ENCODE measurements at places on chromosomes 1 and 21.
A peak's percentile ranks its signal among the peaks of the same experiment; 100 is the strongest.

DNA sequence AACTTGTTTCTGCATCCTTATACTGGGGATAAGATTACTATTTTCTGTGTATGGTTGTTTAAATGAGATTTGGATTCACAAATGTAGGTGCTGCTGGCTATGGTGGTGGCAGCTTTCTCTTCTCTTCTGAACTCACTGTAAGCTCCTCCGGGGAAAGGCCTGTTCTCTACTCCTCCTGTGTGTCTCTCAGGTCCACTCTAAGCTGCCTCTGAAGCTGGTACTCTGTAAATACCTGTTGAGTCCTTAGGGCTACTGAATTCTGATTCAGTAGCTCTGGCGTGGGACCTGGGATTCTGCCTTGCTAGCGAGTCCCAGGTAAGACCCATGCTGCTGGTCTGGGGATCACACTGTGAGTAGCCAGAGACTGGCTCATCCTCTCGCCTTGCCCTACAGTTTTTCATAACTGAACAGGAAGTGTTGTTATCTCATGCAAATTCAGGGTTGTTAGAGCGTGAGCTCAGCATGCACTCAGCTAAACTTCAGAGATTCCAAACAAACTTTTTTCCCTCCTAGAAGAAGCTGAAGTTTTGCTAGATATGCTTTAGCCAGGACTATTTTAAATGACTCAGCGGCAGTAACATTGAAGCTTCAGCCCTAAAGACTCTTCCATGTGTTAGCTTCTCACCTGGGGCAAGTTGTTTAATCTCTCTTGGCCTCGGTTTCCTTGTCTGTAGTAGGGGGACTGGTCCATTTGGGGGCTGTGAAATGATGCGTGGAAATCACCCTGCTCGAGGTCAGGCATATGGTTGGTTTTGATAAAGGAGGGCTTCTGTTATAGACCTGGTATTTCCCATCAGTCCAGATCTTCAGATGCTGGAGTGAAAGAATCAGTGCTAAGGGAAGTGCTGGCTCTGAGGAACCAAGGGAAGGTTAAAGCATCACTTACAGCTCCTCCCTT is 271.5 kb upstream of the TMEM51 start:
- peak; percentile 39 for DNase-seq

DNA sequence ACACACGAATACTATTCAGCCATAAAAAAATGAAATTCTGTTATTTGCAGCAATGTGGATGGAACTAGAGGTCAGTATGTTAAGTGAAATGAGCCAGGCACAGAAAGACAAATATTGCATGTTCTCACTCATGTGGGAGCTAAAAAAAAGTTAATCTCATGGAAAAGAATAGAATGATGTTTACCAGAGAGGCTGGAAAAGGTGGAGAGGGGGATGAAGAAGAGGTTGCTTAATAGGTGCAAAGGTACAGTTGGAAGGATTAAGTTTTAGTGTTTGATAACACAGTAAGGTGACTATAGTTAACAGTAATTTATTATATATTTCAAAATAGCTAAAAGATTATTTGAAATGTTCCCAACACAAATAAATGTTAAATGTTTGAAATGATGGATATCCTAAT is 10.8 kb upstream of the RGL1 start:
- no peak for DNase-seq

DNA sequence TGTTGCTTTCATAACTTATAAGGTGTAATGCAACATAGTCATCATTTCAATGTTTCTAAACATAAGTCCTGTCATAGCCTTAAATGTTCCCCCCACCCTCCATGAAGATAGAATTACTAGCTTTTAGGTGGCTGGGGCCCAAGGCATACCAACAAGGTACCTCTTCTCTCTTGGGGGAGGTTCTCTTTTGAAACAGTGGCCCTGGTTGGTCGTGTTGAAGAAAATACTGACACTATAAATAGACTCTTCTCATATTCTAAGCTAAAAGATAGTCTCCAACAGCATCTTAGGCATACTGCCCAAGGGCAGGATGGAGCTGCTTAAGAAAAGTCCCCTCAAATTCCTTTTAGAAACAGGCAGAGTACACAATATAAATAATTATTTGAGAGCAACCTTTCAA is 255.0 kb downstream of the FAF1 start:
- no peak for DNase-seq

GRCh38 chr1:232664844-232665777 is 35.2 kb upstream of the SIPA1L2 start:
- DNase-seq, result no peak

DNA sequence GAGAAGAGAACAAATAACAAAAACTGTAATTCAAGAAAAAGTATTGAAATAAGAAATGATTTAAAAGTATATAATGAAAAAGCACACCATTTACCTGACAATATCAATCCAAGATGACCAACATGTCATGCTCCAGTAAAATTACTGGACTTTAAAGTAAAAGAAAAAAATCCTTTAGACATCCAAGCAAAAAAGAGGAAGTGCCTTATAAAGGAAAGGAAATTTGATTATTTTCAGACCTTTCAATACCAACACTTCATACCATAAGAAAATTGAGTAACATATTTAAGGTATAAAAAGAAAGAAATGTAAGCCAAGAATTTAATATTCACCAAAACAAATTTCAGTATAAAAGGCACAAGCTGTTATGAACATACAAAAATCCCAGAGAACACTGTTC is 46.2 kb upstream of the SSX2IP start:
- DNase-seq, result no peak

- peak; percentile 64 for DNase-seq
Observed at GRCh38 chr1:110879758-110880606, 7.0 kb downstream of the CD53 start.

DNA sequence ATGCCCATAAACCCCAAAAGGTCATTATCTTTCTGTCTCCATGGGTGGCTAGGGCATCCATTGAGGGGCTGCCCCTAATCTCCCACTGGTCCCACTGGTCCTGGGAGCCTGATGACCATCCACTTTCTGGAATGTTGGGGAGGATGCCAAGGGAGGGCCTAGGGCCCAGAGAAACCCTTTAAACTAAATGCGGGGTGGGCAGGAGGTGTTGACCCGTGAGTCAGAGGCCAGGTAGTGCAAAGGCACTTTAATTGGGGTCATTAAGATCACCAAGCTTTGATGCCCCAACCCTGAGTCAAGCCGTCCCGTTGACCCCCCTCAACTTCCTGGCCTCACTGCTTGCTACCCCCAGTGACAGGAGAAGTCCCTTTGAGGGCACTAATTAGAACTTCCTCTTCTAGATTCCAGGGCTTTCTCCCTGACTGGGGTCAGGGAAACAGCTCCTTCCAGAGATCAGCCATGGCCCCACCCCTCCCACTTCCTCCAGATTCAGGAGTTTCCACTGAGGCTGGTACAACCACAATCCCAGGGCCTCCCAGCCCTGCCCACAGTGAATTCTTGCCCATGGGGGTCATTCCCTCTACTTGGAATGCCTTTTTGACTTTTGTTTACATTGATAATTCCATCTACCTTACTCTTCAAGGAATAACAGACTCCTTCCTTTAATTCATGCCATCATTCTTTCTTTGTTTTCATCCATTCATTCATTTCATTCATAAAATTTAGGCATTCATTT is 15.5 kb upstream of the SERINC2 start:
- no peak for DNase-seq

- DNase-seq, result no peak
Observed at GRCh38 chr1:27101696-27102095, 53.2 kb downstream of the SLC9A1 start.

GRCh38 chr1:151384584-151384983 is 12.1 kb upstream of the SELENBP1 start:
- DNase-seq, result no peak

DNA sequence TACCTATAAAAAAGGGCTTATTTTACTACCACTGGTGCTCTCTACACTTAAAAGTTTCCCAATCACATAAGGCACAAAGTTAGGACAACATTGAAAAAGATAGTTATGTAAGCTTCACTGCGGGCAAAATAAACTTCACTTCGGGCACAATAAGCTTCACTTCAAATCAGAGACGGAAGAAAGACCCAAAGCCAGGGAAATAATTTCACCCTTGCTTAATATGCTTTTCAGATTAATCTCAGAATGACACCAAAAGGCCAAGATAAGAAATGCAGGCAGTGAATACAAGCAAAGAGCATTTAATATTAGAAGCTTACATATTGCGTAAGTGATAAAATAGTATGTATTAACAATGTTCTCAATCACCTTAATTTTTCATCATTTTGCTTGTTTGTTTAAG is 444.2 kb downstream of the SETD4 start:
- peak; percentile 28 for DNase-seq

- DNase-seq, result no peak
Observed at GRCh38 chr1:245016700-245017099, 138.1 kb upstream of the KIF26B start.

- no peak for DNase-seq
Observed at GRCh38 chr1:19343617-19344350, 31.7 kb downstream of the SLC66A1 start.

- DNase-seq, result no peak
Observed at GRCh38 chr1:29406814-29407213, 170.5 kb downstream of the PTPRU start.

DNA sequence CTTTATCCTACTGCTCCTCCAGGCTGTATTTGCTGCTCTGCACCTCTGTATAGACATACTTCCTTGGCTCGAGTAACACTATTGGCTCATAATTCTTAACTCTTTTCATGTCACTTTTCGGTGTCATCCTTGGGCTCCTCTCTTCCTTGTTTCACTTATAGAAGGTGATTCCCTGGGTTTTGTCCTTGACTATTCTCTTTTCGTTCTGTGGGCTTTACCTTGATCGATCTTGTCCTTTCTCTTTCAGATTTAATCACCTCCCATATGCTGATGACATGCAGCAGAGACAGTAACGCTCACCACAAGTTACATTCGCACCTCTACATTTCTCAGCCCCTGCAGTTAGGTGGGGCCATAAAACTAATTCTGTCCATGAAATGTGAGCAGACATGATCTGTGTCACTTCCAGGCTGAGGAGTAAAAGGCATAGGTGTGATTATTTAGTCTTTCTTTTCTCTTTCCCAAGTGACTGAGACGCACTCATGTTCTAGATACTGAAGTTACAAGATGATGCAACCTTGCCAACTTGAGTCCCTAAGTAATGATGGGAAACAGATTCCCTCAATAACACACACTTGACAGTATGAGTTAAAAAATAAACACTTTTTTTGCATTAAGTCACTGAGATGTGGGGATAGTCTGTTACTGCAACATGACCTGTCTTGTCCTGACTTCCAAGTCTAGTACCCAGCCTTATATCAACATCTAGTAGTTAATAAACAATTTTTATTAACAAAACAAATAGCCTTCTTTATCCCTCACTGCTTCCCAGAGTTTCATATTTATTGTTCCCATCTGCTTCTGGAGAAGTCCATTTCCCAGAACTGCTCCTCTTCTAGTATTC is 49.9 kb upstream of the HAO2 start:
- DNase-seq, result no peak

DNA sequence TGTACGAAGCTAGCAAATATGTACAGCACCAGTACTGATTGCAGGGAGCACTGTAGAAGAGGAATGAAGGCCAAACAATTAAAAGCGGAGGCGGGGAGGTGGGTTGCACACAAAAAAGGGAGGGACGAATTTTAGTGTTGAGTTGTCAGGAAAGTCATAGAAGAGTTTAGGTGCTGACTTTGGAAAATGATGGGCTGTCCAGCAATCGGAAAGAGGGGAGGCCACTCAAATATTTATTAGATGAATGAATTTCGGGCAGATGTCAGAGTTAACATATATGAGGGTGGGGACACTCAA is 537 bp upstream of the ANKRD13C start:
- no peak for DNase-seq

DNA sequence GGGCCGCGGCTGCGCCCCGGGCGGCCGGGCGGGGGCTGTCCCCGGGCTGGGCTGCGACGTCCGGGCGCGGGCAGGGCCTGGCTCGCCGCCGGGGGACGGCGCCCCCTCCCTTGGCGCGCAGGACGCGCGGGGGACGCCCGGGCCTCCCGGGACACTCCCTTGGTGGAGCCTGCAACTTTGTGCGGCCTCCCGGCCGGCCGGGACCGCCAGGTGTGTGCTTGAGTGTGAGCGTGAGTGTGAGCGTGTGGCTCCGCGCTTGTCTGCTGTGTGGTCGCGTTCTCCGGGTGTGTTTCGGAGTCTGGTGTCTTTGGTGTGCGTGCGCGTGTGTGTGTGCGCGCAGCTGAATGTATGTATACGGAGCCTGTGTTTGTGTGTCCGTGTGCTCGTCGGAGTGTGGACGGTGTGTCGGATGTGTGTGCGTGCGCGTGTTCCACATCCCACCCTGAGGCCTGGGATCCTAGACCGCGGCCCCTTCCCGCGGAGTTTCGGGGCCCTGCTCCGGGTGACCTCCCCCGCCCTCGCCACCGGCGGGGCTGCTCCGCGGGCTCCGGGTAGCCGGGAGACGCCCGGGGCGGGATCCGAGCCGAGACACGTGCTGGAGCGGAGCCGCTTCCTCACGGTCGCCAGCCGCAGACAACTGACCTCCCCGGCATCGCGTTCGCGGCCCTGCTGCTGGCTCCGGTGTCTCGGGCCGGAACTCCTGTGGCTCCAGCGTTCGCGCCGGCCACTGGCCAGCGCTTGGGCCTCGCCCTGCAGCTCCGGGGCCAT is 1.7 kb downstream of the PTPRU start:
- peak; percentile 66 for DNase-seq

DNA sequence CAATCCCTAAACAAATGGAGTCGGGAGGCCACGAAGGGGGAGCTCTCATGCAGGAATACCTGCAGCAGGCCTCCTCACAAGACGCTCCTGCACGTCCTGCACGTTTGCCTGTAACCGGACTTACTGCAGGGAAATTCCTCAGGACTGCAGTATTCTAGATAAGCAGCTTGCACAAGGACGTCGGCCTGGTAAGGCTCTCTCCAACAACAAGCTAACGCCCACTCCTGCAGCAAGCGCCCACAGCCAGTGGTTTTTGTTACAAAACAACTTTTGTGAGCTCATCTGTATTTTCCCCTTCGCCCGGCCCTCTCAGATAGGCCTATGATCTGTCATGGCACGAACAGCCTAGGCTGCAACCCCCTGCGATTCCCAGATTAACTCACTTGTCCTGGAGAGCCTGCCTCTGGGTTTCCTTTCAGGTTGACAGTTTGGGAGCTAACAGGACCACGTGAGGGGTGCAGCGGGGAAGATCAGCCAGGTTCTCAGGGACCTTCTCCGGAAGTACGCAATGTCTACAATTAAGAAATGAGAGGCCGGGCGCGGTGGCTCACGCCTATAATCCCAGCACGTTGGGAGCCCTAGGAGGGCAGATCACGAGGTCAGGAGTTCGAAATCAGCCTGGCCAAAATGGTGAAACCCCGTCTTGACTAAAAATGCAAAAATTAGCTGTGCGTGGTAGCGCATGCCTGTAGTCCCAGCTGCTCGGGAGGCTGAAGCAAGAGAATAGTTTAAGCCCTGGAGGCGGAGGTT is 921 bp upstream of the MIB2 start:
- DNase-seq, result peak; percentile 49

GRCh38 chr1:248576260-248576980 is 1.9 kb upstream of the OR2T34 start:
- no peak for DNase-seq

DNA sequence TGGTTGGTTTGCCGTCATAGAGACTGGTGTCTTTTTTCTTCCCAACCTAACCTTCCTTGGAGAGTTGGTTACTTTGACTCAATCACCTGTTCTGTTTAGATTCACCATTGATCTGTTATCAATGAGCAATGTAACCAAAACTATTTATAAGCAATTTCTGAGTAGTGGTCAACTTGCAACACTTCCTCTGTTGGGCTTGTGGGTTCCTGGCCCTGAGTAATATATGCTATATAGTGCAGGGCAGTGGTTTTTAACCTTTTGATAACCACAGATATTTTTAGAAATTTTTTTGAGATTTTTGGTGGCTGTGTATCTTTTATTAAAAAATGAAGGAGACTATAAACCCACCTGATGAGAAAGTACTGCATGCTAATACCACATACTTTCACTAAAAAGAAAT is 9.4 kb upstream of the XCL1 start:
- DNase-seq, result no peak

All from B cell (primary cell).